ENCODE measurements at places on chromosomes 16 and 17. TPM values are rescaled to one million over a fixed set of nuclear protein-coding genes. Genes with fewer than 3 reads are reported as not detected.

GRCh38 chr16:62253966-62254365 lies 217.7 kb upstream of the CDH8 start:
- DNase-seq, result no peak

The CLEC18A gene
- polyA plus RNA-seq, result 66.5 TPM

The ACAP1 gene
- polyA plus RNA-seq, result 9.1 TPM

DNA sequence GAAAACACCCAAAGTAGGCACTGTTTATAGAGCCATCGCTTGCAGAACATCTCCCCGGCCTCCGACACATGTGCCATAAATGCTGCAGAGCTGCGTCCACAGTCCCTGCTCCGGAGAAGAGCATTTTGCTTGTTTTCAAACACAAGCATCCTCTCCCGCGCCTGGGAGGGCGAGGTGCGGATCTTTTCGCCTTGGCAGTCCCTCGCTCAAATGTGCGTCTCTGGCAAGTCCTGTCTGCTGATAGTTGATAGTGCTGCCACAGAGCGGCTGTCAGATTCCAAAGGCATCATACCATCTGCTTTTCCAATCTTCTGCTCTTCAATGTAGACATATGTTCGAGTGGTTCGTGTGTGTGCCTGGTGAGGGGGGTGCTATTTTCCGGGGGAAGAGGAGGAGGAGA lies 603.7 kb downstream of the MAF start:
- DNase-seq, result no peak

The CD300A gene
- polyA plus RNA-seq, result 1.8 TPM

DNA sequence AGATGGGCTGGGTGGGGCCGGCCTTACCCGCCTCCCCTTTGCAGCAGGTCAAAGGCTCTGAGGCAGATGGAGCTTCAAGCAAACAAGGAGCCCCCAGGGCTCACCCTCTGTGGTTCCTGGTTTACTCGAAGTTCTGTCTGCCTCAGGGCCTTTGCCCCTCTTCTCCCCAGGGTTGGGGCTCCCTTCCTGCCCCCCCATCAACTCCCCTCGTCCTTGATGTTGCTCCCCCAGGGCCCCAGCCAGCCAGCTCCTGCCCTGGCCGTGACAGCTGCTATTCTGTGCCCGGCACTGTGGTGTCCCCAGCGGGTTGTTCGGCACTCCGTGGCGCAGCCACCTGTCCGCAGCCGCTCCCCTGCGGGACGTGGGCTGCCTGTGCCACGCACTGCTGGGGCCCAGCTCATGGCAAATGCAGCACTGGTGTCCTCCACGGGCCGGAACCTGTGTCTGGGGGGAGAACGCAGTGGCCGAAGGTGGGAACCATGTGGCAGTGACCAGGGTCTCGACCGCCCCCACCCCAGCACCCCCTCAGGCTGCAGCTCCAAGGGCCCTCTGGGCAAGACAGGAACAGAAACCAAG lies 4.3 kb upstream of the METRN start:
- no peak for DNase-seq

The CRYBA1 gene
- polyA plus RNA-seq, result not detected

The ETV4 gene
- 33.6 TPM for polyA plus RNA-seq

The MT1G gene
- 51.1 TPM for polyA plus RNA-seq

The DPEP1 gene
- polyA plus RNA-seq, result 50.6 TPM

DNA sequence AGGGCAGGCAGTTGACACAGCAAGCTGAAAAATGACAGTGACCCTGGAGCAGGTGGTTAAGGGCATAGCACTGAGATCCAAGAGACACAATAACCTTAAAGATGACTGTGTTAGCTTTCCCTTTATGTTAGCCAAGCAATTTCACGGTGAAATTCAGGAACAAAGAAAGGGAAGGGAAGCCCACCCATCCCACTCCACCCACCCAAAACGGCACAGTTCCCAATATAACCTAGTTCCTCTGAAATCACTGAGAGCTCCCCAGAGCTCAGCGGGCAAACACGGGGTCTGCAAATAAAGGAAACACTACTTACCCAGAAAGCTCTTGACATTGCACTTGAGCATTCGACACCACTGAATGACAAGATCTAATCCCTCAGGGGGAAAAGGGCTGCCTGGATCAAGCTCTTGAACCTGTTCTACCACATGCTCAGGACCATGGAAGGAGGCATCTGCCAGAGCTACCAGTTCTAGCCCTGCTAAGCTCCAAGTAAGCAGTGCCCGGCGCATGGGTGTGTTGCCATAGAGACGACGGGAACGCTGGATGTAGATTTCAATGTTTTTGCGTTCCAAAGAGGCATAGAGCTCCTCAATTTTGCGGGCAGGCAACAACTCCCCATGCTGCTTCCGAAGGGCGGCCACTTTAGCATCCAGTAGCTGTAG lies 10.6 kb downstream of the BLTP2 start:
- no peak for DNase-seq

GRCh38 chr16:68764862-68765261 lies 27.8 kb downstream of the CDH1 start:
- DNase-seq, result no peak

The ZNF750 gene
- polyA plus RNA-seq, result 1.4 TPM

DNA sequence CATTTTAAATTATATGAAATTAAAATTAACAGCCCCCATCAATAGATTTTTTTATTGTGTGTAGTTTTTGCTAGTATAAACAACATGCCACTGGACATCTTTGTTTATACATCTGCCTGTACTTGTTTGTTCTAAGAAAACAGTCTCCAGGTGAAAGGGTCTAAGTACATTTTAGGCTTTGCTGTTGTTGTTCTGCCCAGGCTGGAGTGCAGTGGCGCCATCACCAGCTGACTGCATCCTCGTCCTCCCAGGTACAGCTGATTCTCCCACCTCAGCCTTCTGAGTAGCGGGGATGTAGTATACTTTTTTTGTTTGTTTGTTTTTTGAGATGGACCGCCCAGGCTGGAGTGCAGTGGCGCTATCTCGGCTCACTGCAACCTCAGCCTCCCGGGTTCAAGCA lies 25.5 kb downstream of the C17orf58 start:
- no peak for DNase-seq

The VAC14 gene
- polyA plus RNA-seq, result 48.3 TPM

DNA sequence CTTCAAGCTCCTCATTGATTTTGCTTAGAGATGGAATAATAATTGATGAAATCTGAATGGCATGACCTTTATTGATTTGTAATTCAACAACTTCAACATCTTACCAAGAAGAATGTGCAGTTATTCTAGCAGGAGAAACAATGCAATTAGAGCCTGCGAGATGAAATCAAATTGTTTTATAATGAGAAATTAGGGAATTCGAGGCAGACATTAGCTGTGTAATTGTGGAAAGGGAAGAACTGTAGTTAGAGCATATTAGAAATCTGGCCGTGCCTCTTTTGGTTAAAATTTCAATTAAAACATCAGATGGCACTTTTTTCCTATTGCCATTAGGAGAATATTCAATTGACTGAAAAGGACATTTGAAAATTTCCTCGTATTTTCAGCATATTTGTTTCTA lies 325.8 kb downstream of the WWOX start:
- no peak for DNase-seq

GRCh38 chr17:53912117-53912516 lies 89.4 kb downstream of the KIF2B start:
- no peak for DNase-seq

GRCh38 chr16:51757505-51757904 lies 606.4 kb upstream of the SALL1 start:
- no peak for DNase-seq

GRCh38 chr16:61289141-61289540 lies 747.1 kb downstream of the CDH8 start:
- no peak for DNase-seq

DNA sequence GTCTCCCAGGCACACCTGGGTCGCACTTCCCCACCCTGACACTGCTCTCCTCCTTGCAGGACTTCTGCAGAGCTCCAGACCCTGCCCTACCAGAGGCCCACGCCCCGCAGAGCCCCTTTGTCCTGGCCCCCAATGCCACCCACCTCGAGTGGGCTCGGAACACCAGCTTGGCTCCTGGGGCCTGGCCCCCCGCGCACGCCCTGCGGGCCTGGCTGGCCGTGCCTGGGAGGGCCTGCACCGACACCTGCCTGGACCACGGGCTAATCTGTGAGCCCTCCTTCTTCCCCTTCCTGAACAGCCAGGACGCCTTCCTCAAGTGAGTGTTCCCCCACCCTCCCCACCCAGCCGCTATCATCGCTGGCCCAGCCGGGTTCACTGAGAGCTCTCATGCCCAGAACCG lies 79.6 kb downstream of the MGAT5B start:
- DNase-seq, result no peak

DNA sequence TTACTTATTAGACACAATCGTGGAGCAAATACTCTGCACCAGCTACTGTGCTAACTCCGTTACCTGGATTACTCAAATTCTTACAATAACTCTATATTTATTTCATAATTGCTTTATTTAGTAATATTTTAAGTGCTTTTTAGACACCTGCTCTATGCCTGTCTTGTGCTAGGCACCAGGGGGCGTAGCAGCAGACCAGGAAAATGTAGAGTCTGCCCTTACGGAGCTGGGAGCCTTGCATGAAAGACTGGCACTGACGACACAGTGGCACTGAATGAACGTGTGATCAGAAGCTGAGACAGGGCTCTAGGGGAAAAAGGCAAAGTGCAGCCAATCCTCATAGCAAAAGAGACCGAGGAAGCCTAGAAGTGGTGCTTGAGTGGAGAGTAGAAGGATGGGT lies 486.5 kb downstream of the CDH13 start:
- no peak for DNase-seq

- peak; percentile 67 for DNase-seq
These were observed 23.2 kb downstream of the TMEM92 start for GRCh38 chr17:50297407-50297865.

The VAT1L gene
- polyA plus RNA-seq, result 4.9 TPM

The UBB gene
- 2,102 TPM for polyA plus RNA-seq

The GNG13 gene
- 0.36 TPM for polyA plus RNA-seq

DNA sequence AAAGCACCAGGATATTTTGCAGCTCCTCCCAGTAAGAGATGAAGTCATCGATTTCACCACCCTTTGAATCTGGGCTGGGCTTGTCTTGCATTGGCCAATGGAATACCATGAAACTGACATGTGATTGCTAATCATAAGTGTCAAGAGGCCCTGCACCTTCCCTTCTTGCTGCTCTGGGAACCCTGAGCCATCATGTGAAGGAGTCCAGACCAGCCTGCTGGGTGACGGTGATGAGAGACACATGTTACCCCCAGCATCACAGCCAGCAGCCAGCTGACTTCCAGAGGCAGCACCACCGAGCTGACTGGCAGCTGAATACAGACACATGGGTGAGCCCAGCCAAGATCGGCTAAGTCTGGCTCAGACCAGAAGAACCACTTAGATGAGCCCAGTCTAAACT lies 43.6 kb upstream of the CACNG4 start:
- no peak for DNase-seq

GRCh38 chr17:67157732-67158639 lies 87.0 kb downstream of the HELZ start:
- DNase-seq, result no peak

- no peak for DNase-seq
These were observed 4.8 kb upstream of the RPL38 start for GRCh38 chr17:74198694-74199093.

DNA sequence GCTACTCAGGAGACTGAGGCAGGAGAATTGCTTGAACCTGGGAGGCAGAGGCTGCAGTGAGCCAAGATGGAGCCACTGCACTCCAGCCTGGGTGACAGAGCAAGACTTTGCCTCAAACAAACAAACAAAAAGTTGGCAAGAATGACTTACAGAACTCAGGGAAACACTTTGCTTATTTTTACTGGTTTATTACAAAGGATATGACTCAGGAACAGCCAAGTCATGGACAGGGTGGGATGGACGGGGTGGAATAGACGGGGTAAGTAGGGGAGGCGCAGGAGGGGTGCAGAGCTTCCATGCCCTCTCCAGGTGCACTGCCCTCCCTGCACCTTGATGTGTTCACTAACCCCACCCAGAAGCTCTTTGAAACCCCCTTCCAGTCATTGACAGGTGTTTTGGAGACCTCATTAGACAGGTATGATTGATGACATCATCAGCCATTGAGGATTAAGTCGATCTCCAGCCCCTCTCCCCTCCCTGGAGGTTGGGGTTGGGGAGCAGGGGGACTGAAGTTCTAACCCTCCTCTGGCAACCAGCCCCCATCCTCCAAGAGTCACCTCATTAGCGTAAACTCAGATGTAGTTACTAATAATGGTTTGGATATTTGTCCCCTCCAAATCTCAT lies 41.3 kb upstream of the ZCCHC14 start:
- DNase-seq, result no peak

DNA sequence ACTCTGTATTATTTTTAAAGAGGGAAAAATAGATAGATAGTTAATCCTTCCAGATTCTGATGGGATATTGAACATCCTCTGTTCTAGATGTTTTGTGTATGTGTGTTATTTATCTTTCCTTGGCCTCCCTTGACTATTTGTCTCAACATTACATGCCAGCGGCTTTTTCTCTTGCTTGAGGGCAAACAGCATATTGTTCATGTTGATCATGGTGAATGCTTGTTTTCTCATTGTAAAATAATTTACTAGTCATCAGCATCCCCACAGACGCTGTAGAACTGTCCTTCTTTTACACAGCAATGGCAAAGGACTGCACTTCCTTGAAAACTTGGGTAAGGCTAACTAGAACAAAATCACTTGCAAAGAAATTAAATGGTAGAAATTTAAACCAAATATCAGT lies 1376.4 kb upstream of the GOT2 start:
- DNase-seq, result no peak

GRCh38 chr17:34988644-34989043 lies 8.3 kb downstream of the LIG3 start:
- no peak for DNase-seq

- no peak for DNase-seq
These were observed 66.5 kb upstream of the PSMD7 start for GRCh38 chr16:74230126-74230525.

The PRCD gene
- 3.2 TPM for polyA plus RNA-seq

The KRT27 gene
- polyA plus RNA-seq, result not detected

DNA sequence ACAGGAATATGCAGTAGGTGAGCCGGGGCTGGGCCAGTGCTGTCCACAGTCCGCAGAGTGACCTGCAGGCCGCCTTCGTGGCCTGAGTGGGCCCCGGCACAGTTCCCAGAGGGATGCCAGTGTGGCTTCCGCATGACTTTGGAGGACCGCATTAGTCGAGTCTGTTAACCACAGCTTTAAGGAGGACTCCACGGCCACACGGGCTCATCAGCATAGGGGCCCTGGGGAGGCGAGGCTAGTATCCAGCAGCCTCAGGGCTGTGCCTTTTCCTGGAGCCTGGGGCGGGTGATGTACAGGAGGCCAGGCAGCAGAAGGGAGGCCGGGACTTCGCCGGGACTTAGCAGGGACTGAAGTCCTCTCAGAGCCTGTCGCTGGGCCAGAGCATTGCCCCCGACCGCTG lies 13.2 kb downstream of the TSC2 start:
- DNase-seq, result no peak

The STX1B gene
- polyA plus RNA-seq, result 0.73 TPM

- DNase-seq, result no peak
These were observed 155.0 kb upstream of the SALL1 start for GRCh38 chr16:51306116-51306515.

The CHST6 gene
- 0.76 TPM for polyA plus RNA-seq

GRCh38 chr16:24721830-24722238 lies 7.6 kb upstream of the TNRC6A start:
- no peak for DNase-seq

GRCh38 chr17:2965621-2966595 lies 97.5 kb downstream of the OR1D5 start:
- no peak for DNase-seq

- DNase-seq, result no peak
These were observed 37.1 kb upstream of the BCAS3 start for GRCh38 chr17:60640503-60640902.

- no peak for DNase-seq
These were observed 4.4 kb upstream of the IRX5 start for GRCh38 chr16:54926166-54926838.

The WFDC1 gene
- 4.1 TPM for polyA plus RNA-seq

The CSF3 gene
- polyA plus RNA-seq, result not detected

The ABCC6 gene
- polyA plus RNA-seq, result 20.5 TPM

The BEAN1 gene
- 1.1 TPM for polyA plus RNA-seq

The CES5A gene
- 0.21 TPM for polyA plus RNA-seq

Measured in right renal pelvis (tissue), 4 donors.